ENCODE measurements at places on chromosomes 7 and 10. TPM values are rescaled to one million over a fixed set of nuclear protein-coding genes. Genes with fewer than 3 reads are reported as not detected.

DNA sequence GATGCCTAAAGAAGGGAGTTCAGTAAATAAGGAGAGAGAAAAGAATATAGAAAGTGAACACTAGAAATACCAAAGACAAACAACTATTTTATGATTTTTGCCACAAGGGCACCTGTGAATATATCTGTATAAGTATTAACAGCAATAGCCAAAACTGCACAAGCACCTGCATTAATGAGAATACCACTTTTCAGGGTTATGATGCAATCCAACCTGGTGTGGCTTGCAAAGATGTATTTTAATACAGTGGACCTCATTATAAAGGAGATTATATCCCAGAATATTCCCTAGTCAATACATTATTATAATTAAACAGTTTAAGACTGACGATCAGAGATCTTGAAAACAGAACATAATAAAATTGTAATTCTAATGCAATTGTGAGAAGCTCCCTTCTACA is 4.0 kb downstream of the BRAF start:
- no peak for DNase-seq

GRCh38 chr10:96600337-96600736 is 13.5 kb upstream of the TM9SF3 start:
- no peak for DNase-seq

UNCX gene
- not detected for total RNA-seq

DNA sequence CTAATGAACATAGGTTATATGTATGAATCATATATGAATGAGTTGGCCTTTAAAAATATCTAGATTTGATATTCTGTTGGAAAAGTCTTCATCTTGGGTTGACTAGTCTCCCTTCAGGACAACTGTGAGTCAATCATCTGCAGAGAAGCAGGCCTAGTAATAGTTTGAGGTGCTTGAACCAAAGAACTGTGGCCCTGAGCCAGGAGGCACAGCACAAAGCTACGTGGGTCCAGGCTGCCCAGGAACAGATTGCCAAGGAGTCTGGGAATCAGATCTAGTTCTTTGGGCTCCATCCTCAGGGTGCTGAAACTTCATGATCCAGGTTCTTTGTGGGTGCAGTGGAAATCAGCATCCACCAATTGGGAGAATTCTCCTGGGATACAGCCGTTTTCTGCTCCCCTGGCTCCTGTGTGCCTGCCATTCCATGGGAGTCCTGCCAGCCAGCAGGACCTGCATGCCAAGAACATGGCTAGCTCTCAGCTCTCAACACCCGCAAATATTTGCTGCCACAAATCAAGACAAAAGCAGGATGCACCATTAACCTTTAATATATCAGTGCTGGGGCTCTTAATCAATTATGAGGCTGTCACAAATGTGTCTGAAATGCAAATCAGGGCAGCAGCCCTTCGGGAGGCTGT is 709.0 kb downstream of the GRID1 start:
- DNase-seq: no peak

CFTR gene
- total RNA-seq: 0.16 TPM
